ENCODE measurements at places on chromosomes 4 and X. TPM values are rescaled to one million over a fixed set of nuclear protein-coding genes. Genes with fewer than 3 reads are reported as not detected.

The P2RY4 gene
- total RNA-seq: 0.15 TPM

GRCh38 chrX:47498411-47498810, 15.4 kb upstream of the ZNF41 start:
- DNase-seq: no peak

GRCh38 chr4:186887291-186887700, 163.6 kb upstream of the FAT1 start:
- peak; percentile 66 for DNase-seq

The AFAP1 gene
- 27.2 TPM for total RNA-seq

GRCh38 chr4:74262522-74262921, 45.7 kb upstream of the EPGN start:
- no peak for DNase-seq

DNA sequence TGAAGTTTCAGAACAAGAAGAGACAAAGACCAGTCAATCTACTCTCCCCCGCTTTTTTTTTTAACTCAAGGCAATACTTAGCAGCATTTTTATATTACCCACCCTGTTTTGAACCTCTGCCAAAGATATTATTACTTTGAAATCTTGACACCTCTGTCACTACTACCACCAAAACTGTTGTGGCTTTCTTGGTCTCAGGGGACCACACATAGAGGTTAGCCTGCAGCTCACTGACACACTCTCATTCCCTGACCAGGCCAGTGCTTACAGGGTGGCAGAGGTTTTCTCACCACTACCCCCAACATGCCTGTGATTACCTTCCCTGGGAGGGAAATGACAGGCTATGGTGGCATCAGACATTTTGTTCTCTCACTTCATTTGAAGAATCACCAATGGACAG, 137.4 kb upstream of the STIM2 start:
- DNase-seq: no peak

The IL13RA1 gene
- 57.3 TPM for total RNA-seq

- DNase-seq: peak; percentile 68
Observed at GRCh38 chr4:110211007-110211769, 12.8 kb upstream of the ELOVL6 start.

- DNase-seq: no peak
Observed at GRCh38 chr4:13344216-13344615, 139.9 kb downstream of the RAB28 start.

DNA sequence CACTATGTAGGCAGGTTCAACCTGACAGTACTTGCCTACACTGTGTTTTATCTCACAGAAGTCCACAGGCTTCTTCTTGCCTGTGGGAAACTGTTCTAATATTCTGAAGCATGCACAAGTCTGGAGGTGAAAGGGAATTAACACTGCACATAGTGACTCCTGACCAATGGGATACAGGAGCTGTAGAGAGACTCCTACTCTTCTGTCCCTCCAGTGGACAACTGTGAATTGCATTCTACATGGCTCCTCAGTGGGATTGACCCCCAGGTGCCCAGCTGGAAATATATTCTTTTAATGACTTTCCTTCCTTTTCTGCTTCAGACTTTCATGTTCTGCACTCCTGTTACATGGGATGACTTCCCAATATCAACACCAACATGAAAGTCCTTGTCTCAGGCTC, 8.2 kb upstream of the YIPF6 start:
- peak; percentile 28 for DNase-seq

The GAR1 gene
- 5.6 TPM for total RNA-seq

DNA sequence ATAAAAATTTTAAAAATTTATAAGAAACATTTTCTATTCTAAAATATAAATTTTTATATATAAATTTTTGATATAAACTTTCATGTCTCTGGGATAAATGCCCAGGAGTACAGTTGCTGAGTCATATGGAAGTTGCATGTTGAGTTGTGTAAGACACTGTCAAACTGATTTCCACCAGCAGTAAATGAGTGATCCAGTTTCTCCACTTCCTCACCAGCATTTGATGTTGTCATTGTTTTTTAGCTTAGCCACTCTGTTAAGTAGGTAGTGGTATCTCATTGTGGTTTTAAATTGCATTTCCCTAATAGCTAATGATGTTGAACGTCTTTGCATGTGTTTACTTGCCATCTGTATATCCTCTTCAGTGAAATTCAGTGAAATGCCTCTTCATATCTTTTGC, 66.5 kb downstream of the MAMLD1 start:
- peak; percentile 76 for DNase-seq

DNA sequence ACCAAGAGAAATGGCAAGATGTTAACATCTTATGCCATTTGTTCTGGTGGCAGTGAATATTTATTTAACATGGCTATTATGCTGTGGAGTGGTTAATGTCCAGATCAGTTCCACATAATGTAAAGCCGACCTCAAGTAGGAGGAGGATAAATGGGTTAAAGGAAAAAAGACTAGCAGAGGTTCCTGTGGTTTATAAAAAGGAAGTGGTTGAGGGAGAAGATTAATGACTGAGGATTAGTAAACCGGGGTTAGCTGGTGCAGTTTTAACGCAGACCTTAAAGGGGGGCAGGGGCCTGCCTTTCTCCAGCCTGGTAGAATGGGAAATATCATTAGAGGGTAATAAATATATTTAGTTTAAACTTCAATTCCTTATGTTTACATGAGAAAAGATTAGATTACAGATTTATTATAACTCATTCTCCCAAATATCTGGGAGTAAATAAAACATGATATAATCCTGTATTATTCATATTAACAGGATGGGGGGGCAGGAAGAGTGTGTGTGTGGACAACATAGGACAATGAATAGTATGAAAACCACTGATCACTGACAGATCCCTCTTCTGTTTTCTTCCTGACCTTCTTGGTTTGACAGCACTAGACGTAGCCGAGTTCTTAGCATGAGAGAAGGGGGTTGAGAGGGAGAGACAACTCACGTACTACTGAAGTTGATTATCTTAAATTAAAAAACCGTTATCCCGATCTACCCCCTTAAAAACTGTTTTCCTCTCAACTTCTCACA, 124.1 kb upstream of the LIMCH1 start:
- DNase-seq: peak; percentile 45

DNA sequence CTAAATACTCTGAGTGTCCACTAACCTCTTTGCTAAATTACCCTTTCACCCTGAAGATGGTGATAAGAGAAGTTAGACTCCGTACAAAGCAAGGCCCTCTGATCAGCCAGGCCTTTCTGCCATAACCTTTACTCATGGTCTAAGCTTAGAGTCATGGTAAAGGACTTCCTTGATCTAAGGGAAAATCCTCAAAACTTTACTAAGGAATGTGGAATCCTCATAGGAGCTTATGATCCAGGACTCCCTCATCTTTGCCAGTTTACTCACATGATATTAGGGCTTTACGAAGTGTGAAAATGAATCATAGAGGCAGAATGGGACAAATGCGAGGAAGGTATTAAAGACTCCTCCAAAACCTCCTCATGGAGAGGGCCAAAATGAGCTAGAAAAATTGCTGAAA, 7.9 kb upstream of the FAM13A start:
- DNase-seq: peak; percentile 19

GRCh38 chrX:74293343-74293946, 10.5 kb upstream of the ZCCHC13 start:
- peak; percentile 63 for DNase-seq

- no peak for DNase-seq
Observed at GRCh38 chr4:154415313-154415712, 76.3 kb downstream of the DCHS2 start.

The TCEAL6 gene
- not detected for total RNA-seq

The GAB3 gene
- 0.87 TPM for total RNA-seq

The NSUN7 gene
- 2.1 TPM for total RNA-seq

DNA sequence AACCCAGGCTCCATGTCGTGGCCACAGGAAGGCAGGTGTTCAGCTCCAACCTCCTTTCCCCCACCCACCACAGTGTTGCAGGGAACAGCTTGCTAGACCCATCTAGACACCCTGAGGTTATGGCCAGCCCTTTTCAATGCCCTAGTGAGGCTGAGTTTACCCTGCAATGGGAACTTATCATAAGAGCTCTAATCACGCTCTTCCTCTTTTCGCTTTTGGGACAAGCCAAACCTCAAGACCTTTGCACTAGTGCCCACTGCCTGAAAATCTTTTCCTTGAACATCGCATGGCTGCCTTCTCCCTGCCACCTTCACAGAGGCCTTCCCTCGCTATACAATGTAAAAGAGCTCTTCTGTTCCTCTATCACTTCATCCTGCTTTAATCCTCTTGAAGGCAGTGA, 2.4 kb upstream of the FGFBP2 start:
- no peak for DNase-seq

DNA sequence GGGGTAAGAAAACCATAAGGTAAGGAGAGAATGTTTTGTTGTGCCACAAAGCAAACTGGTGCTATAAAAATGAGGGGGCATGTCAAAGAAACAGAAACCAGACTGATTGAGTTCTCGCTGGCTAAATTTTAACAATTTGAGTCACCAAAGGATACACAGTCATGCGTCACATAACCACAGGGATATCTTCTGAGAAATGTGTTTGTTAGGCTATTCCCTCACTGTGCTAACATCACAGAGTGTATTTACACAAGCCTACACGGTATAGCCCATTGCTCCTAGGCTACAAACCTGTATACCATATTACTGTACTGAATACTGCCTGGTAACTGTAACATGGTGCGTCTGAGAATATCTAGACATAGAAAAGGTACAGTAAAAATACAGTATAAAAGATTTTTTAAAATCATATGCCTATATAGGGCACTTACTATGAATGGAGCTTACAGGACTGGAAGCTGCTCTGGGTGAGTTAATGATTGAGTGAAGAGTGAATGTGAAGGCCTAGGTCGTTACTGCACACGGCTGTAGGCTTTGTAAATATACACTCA, 50.1 kb downstream of the FBXW7 start:
- DNase-seq: peak; percentile 100

- no peak for DNase-seq
Observed at GRCh38 chr4:70225824-70226223, at the start of gene FDCSP. TSS of gene FDCSP (plus strand) at chr4:70226124. CDS start at chr4:70231195, 5,071 bp downstream.

GRCh38 chr4:53732661-53733060, 141.4 kb upstream of the LNX1 start:
- no peak for DNase-seq

The PSAPL1 gene
- total RNA-seq: not detected

- peak; percentile 63 for DNase-seq
Observed at GRCh38 chr4:109432696-109433095, 919 bp upstream of the SEC24B start.

- DNase-seq: no peak
Observed at GRCh38 chr4:25397305-25397704, 20.2 kb downstream of the ANAPC4 start.

- DNase-seq: no peak
Observed at GRCh38 chrX:9765072-9765736, 443 bp downstream of the GPR143 start.

GRCh38 chrX:3231766-3232165, 114.7 kb downstream of the MXRA5 start:
- DNase-seq: no peak

DNA sequence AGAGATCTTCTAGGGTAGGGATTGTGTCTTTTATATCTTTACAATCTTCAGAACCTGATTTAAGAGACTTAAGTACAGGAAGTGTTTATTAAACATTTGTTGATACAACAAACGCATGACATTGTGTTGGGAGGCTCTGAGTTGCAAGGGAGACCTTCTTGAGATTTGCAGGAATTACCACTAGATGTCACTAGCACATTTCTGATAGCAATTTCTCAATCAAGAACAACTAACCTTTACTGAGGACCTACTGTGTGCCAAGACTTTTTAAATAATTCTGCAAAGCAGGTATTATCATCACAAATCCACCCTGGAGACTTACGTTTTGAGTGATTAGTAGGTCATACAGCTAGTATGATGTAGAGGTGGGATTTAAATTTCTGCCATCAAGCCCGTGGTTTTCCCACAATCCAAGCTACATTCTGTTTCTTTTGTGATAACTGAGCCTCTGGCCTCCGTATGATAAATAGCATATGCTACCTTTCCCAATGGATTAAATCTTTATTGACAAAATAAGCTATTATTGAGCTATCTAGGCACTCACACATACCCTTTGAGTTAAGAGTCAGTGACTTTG, 986.0 kb downstream of the CCSER1 start:
- DNase-seq: peak; percentile 53

The SPATA4 gene
- 0.65 TPM for total RNA-seq

DNA sequence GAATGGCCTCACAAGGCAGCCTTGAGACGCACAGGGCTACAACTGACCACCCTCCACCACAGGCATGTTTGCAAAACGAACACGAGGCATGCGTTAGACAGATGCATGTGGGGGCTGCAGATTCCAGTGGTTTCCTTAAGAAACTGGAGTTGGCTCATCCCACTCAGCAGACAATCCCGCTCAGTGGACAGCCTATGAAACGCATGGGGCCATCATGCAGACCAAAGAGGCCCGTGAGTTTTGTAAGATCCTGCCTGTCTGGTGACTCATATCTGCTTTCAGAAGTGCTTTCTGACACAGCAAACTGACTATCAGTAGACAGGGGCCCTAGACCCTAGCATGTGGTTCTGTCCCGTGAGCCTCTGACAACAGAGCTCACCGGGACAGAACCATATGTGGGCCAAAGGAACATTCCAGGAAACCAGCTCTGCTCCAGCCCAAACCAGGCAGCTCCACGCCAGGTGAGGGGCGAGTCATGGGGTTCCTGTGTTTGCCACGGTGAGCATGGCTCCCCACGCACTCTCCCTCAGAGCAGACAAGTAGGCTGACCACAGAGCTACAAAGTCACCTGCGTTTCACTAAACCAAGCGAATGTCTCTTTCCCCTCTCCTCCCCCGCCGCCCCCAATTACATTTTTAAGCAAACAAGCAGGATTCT, 74.4 kb downstream of the MTMR1 start:
- DNase-seq: peak; percentile 27

DNA sequence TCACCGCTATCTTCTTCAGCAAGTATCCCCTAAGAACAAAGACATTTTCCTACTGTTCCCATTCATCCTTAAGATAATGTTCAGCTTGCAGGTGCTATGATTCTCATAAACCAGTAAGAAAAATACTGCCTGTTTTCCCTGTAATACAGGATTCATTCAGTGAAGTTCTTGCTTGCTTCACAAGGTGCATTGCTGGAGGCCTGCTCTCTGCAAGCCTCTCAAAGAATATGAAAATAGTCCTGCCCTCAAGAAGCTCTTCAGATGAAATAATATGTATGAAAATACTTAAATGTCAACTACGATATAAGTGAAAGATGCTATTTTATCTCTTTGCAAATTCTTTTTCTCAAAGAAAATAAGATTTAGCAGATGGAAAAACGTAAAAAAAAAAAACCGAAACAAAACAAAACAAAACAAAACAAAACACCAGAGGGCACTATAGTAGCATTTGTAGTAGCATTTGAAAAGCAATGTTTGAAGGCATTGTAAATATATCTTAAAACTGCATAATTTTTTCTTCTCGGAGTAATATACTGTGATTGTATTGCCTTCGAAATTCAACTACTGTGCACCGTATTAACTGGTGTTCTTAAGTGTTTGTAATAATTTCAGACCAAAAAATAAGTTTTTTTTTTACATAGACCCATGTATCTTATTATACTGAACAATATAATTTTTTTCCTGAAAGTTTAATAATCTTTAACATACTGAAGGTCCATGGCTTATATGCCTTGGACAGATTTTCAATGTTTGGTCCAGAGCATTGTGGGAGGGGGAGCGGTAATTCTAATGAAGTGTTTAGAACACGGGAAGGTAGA, 26.0 kb downstream of the ADH4 start:
- DNase-seq: peak; percentile 48

GRCh38 chrX:115564243-115564642, 3.3 kb downstream of the PLS3 start:
- DNase-seq: no peak

Measured in renal cortical epithelial cell (primary cell).